WTC11 (cell line): ENCODE measurements at places on chromosomes 2 and 18.

DNA sequence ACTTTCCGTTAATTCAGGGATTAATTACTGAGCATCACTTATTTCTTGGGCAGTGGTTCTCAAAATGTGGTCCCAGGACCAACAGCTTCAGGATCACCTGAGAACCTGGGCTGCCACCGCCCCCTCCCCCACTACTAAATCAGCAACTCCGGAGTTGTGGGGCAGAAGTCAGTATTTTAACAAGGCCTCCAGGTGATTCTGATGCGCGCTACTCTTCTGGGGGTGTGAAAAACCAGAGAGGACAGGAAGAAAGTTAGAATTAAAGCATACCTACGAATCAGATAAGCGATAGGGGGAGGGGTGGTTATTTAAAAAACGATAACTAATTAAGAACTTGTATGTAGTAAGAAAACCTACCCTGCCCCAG is 319 bp downstream of the ZSCAN30 start:
- peak; percentile 26 for DNase-seq

GRCh38 chr2:1501038-1501851 is 88.0 kb downstream of the TPO start:
- no peak for DNase-seq

DNA sequence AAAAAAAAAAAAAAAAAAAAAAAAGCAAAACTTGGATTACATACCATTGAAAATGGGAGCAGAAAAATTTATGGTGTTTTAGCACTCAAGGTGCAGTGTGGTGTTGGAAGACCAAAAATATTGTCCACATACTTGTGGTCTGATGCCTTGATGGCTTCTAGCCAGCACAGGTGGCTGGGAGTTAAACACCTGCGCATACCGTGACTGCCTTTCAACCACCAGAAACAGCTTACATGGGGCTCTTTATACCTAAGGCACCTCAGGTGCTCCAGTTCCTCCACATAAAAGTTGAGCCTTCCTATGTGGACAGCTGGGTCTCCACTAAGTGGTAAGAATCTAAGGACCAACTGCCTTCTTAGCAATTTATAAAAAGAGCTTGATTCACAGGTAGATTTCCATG is 802.6 kb upstream of the CELF4 start:
- DNase-seq, result no peak

GRCh38 chr2:186618696-186619095 is 28.8 kb downstream of the ITGAV start:
- DNase-seq, result no peak

- no peak for DNase-seq
Measured at GRCh38 chr2:15899327-15899612, 41.1 kb upstream of the MYCN start.

DNA sequence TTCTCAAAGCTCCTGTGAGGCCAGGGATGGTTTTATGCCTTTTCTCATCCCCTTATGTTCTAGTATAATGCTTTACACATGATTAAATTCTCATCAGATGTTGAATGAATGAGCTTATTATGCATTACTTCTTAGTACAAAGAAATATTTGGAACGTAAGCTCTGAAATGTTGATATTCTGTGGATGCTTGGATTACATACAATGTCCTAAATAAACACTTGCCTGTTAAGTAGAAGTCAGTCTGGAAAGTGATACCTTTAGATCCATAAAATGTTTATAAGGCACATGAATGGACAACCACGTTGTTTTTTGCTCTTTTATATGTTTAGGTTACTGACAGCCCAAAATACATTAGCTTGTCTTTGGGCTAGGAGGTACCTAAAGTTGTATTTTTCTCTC is 248.6 kb downstream of the NEDD4L start:
- DNase-seq, result no peak

- DNase-seq, result no peak
Measured at GRCh38 chr2:148545390-148546256, 98.9 kb upstream of the EPC2 start.

- DNase-seq, result no peak
Measured at GRCh38 chr2:211045025-211045424, 488.6 kb downstream of the CPS1 start.

DNA sequence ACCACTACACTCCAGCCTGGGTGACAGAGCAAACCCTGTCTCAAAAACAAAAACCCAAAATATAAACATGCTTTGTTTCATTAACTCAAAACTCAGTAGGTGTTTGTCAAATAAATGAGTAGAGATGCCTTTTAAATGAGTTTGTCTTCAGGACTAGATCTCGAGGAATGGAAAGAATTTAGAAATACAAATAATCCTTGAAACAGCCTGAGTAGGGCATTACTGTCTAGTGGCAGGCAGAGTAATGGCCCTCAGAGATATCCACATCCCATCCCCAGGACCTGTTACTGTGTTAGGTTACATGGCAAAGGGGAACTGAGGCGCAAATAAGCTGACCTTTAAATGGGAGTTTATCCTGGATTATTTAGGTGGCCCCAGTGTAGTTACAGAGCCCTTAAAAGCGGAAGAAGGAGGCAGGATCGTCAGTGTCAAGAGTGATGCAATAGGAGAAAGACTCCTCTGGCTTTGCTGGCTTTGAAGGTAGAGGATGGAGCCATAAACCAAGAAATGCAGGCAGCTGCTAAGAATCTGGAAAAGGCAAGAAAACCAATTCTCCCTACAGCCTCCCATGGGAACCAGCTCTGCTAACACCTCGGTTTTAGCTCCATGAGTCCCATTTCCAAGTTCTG is 63.0 kb downstream of the CABLES1 start:
- DNase-seq, result no peak

GRCh38 chr2:64202206-64202845 is 58.1 kb upstream of the PELI1 start:
- no peak for DNase-seq

DNA sequence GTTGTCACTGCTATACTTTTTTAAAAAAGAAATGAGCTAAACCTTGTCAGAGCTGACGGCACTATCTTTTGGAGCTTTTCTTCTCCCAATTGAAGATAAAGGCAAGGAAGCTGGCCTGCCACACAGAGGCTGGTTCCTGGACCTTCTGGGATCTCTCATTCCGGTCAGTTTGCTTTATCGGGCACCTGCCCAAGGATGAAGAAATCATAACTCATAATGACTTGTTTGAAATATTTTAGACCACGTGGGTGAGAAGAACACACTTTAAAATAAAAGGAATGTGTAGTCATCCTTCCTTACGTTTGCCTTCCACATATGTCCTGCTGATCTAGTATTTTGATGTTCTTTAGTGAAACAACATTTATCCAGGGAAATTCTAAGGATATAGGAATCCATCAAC is 535.7 kb downstream of the DCC start:
- no peak for DNase-seq

DNA sequence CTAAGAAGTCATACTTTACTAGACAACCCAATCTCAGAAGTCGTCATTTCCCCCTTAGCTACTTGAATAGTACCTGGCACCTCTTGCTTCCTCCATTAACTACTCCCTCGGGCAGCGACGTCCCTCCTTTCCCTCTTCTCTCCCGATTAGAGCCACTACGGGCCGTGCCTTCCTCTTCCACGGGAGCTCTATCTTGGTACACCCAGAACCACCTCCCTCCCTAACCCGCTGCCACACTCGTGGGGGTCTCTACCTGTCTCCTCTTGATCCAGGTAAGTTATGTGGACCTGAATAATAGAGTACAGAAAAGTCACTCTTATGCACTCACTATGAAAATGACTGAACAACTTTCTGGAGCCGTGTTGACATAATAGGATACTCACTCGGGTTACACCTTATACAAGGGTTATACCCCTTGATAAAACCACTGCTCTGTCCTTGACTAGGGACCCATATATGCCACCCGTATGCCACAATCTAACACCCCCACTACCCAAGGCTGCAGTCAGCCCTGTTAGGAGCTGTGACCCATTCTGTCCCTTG is 595 bp upstream of the HDHD2 start:
- DNase-seq, result no peak

DNA sequence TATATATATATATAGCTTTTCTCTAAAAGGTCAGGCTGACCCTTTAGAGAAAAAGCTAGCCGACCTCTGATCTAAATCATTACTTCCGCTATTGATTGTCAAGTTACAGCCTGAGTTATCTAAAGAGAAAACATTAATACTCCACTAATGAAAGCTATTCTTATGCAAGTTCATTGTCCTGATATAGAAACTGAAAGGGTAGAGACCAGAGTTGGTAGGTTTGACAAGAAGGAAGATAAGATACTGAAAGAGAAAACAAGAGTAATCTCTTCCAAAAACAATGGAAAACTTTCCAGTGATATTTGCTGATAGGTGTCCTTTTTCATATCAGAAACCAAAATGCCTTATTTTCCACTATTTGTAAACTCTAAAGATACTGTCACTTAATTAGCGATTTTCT is 62.8 kb upstream of the SLC39A10 start:
- no peak for DNase-seq

DNA sequence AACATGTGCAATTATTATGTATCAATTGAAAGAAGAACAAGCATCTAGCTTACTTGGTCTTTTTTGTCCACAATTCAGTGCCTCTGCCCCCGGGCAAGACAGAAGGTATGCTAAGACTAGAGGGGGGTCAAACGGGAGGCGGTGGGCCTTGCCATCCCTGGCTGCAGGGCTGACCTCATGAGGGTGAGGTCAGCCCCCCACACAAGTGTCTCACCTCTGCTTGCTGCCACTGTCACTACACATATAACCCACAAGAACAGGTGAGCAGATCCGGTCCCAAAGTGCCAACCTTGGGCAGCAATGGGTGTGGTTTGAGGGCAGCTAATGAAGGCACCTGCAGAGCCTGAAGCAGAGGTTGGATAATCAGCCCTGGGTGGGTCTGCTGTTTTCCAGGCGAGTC is 71.5 kb downstream of the EDAR start:
- DNase-seq, result no peak

GRCh38 chr18:49564518-49564834 is 2.6 kb downstream of the LIPG start:
- no peak for DNase-seq

- DNase-seq, result no peak
Measured at GRCh38 chr2:233064530-233065199, 4.5 kb downstream of the INPP5D start.

- DNase-seq, result no peak
Measured at GRCh38 chr2:223865907-223866508, 28.6 kb upstream of the AP1S3 start.

DNA sequence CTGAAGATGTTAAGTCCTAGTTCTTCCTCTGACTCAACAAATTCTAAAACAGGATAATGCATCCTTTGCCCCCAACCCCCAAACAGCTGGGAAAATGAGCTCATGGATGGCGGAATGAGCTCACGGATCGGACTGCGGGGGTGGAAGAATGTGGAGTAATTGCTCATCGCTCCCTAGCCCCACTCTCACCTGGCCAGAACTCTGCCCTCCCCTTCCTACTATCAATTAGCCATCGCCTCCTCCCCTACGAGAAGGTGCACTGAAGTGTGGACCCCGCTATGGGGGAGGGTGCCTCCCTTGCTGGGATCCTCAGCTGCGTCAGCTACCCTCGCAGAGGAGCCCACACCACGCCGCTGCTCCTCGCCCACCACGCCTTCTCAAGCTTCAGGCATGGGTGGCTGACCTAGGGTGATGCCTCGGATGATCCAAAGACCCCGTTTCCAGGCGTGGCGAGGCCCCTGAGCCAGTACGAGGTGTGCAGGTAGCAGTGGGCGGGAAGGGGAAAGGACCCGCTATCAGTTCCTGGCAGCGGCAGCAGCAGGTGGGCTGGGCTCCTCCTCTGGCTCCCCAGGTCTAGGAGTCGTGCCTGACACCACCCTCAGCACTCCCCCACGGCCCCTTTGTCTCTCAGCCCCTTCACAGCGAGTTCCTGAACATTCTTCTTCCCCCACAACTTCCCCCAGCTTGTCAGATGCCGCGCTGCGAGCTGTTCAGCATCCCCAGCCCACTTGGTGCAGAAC is 82.1 kb upstream of the POMC start:
- peak; percentile 34 for DNase-seq

GRCh38 chr18:75201282-75202270 is 7.4 kb downstream of the PTGR3 start:
- DNase-seq, result no peak

DNA sequence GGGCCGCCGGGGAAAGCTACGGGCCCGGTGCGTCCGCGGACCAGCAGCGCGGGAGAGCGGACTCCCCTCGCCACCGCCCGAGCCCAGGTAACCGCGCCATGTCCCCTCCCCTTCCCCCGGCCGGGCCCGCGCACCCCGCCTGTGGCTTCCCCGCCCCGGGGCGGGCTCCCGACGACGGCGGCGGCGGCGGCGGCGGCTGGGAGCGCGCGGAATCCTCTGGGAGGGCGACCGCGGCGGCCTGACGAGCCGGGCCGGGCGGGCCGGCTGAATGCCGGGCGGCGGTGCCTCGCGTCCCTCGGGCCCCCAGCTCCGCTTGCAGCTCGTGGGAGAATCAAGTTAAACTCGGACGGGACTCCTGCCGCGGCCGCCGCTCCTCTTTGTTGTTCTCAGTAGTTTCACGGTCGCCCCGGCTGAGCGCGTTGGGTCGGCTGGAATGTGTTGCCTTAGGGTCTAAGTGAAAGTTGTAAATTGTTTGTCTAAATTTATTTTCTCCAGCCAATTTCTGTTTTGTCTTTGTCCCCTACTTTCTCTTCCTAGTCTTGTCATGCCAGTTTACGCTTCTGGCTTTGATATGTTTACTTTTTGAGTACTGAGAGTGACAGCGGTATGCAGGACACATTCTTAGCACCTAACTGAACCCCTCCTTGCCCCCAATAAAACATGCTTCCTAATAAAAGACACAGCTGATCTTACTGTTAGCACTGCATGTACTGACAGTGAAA is 685 bp downstream of the SMAD4 start:
- peak; percentile 65 for DNase-seq

DNA sequence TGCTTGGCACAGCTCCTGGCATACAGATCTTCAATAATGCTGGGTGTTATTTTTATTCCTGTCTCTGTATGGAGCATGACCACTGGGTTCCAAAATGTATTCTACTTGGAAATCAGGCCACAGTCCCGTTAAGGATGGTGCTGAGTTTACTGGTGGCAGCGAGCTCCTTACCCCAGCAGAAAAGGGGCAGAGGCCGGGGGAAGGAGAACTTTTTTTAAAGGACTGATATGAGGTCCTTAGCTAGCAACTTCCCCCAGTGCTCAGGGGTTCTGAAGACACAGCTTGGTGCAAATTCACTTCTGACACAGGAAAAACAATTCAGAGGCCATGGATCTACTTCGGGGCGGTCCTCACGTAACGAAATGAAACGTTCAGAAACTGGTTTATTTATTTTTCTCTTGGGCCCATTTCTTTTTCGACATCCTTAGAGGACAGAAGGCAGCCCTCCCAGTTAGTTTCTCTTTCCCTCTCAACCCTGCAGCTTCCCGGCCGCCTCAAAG is 872 bp downstream of the RDH14 start:
- DNase-seq, result no peak

- no peak for DNase-seq
Measured at GRCh38 chr2:219219784-219220532, 1.2 kb upstream of the ABCB6 start.

GRCh38 chr2:127605691-127606263 is 40.2 kb upstream of the GPR17 start:
- DNase-seq, result no peak

- no peak for DNase-seq
Measured at GRCh38 chr18:46849007-46849406, 68.3 kb downstream of the PIAS2 start.

GRCh38 chr18:70194227-70194890 is 11.1 kb downstream of the RTTN start:
- DNase-seq, result no peak

GRCh38 chr2:136534811-136535210 is 230.5 kb upstream of the THSD7B start:
- no peak for DNase-seq
